ENCODE measurements at places on chromosomes 7 and 10.
A peak's percentile ranks its signal among the peaks of the same experiment; 100 is the strongest.

GRCh38 chr7:47383072-47383471 lies 198.8 kb downstream of the TNS3 start:
- no peak for DNase-seq

GRCh38 chr10:26336979-26337378 lies 101.2 kb upstream of the APBB1IP start:
- no peak for DNase-seq

DNA sequence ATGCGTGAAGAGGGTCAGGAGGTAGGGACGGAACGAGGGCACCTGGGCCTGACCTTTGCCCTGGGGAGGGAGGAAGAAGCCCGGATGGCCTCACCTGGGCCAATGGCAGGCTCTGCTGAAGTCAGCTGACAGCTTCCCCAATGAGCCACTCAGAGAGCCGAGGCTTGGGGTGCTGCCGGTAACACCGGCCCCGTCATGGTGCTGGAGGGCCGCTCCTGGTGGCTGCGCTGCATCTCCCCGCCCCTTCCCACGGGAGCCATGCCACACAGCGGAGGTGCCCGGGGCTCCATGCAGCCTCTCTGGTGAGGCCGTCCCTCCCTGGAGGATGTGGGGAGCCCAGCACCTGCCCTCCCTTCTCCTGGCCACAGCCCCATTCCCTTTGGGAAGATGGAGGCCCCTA lies 17.6 kb upstream of the MICALL2 start:
- no peak for DNase-seq

- DNase-seq = no peak
These were observed 1.3 kb upstream of the TRIM24 start for GRCh38 chr7:138458576-138459412.

GRCh38 chr10:43965033-43965917 lies 316.6 kb upstream of the ZNF32 start:
- DNase-seq = no peak

- DNase-seq = no peak
These were observed 65.7 kb upstream of the TBX20 start for GRCh38 chr7:35319606-35320005.

- no peak for DNase-seq
These were observed 368.9 kb downstream of the SORCS1 start for GRCh38 chr10:106795619-106796018.

DNA sequence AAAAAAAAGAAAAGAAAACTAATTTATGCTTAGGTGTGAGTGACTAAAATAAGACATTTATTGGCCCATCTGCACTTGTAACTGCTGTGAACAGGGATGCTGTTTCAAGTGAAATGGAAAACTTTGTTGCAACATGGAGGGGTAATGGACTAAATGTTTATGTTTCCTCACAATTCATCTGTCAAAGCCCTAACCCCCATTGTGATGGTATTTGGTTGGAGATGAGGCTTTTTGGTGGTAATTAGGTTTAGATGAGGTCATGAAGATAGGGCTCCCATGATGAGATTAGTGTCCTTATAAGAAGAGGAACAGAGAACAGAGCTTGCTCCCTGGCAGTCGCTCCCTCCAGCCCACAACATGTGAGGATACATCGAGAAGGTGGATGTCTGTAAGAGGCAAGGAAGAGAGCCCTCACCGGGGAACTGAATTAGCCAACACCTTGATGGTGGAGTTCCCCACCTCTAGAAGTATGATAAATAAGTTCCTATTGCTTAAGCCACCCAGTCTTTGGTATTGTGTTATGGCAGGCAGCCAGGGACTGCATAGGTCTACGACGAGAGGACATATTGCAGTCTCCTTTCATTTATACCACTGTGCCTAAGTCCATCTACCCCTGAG lies 28.6 kb upstream of the VCL start:
- no peak for DNase-seq

GRCh38 chr7:136030330-136030729 lies 53.2 kb upstream of the MTPN start:
- DNase-seq = no peak

DNA sequence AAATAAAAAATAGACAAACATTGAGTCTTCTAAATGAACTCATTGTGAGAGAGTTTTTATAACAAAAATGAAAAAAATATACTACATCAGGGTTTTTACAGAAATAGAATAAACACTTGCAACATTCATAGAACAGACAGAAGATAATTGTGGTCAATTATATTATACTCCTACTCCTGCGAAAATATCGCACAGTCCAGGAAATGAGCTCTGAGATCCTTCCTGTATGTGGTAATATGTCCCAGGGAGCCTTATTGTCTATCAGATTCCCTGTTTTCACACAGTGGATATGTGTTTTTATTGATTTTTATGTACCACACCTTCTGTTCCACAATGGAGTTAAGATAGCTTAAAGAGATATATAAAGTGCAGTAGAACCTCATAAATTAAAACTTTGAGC lies 27.5 kb upstream of the RELN start:
- DNase-seq = no peak

GRCh38 chr10:22998091-22998490 lies 70.2 kb downstream of the ARMC3 start:
- DNase-seq = no peak

DNA sequence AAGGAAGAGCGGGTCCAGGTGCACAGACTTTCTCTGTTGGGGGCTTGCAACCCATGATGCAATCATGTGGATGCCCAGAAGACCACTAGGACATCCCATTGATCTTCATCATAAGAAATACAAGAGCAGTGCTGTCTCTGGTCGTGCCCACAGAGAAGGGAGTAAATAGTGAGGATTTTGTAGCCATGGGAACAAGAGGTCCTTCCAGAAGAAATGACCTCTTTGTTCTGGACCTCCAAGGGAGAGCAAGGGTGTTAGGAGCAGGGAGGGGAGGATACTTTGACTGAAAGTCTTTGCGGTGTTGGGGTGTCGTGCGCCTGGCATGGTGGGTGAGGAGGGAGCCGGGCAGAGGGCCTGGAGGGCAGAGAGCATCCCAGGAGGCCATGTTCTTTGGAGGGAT lies 55.0 kb upstream of the EN2 start:
- DNase-seq = no peak

DNA sequence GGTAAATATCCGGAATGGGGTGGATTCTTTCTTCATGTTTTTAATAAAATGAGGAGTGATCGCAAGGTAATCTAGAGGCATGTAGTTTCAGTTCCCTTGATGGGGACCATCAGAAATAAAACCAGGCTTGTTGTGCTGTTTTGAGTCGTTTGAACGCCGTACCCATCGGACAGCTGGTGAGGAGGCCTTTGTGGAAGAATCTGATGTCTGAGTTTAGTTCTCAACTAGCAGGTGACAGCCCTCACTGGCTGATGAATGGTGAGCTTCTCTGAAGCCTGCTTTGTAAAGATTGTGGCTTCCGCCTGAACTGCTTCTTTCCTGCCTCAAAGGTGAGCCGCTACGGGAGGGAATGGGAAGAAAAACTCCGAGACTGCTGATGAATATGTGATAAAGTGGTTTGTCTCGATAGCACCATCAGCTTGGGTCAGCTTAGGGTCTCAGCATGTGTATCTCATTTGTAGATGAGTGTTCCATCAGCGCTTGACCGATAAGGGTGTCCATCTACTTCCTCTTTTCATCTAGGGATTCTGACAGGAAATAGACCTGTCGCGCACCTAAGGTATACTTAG lies 977 bp downstream of the TMEM248 start:
- DNase-seq = peak; percentile 24

GRCh38 chr7:141792526-141792925 lies 2.5 kb downstream of the TAS2R5 start:
- no peak for DNase-seq

DNA sequence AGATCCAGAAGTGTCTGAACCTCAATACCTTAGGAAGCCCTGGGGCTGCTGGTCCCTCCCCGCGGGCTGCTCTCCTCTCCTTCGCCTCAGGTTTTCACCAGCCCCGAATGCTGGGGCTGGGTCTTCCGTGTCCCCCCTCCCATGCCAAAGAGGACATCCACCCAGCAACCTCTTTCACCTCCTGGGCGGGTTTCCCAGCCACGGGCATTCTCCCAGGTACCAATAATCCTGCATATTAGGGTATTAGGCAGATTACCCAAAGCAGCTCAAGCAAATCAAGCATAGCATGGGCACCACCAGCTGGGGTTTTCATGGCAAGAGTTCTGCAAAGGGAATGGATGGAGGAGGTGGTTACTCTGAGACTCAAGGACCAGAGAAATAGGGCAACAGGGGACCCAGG lies 224.4 kb downstream of the KCNMA1 start:
- no peak for DNase-seq

- DNase-seq = no peak
These were observed 159.9 kb downstream of the CALCR start for GRCh38 chr7:93414574-93414973.

GRCh38 chr7:121196286-121196685 lies 132.5 kb upstream of the WNT16 start:
- DNase-seq = no peak

GRCh38 chr7:4108951-4109350 lies 573.1 kb upstream of the FOXK1 start:
- DNase-seq = no peak

DNA sequence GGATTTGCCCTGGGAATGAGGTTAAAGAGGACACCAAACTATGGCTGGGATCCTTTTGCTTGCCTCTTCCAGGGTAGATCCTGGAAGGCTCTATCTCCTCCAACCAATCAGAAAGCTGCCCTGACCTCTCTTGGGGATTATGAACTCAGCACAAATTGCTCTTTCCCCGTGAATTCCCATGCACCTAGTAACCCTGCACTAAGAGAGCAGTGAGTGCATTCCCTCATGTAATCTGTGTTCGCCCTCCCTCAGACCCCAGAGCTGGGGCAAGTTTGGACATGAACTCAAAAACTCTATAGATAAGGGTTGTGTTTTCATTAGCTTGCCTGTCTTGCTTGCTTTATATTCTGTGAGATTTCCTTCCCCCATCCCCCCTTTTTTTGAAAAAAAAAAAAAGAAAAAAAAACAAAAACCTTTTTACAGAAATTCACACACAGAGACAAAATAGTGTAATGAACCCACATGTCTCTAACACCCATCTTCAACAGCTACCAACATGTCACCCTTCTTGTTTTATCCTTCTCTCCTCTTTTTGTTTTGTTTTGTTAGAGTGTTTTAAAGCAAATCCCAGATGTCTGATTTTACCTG lies 225.5 kb upstream of the TCF7L2 start:
- no peak for DNase-seq

- no peak for DNase-seq
These were observed 35.5 kb downstream of the GRID1 start for GRCh38 chr10:86330778-86331763.

DNA sequence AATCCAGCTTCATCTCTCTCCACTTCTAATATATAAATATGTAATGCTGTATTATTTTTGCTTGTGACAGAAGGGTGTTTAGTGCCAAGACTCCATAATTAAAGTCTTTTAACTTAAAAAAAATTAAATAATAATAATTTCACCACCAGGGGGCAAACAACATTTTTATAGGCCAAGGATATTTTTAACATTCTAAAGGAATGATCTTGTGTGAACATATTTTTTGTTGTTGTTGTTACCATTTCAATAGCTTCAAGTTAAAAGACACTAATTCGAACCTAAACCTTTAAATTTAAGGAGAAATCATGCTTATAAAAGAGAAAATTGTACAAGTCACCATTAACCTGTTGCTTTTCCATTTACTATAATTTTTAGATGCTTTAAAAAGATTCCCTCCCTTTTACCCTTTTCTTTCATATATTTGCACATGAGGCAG lies 7.5 kb upstream of the DNAJC1 start:
- DNase-seq = no peak

GRCh38 chr10:115432188-115432819 lies 339.1 kb downstream of the ATRNL1 start:
- DNase-seq = no peak

- DNase-seq = no peak
These were observed 260.4 kb downstream of the RELN start for GRCh38 chr7:103729026-103729425.

- no peak for DNase-seq
These were observed 77.1 kb upstream of the TRIL start for GRCh38 chr7:29035044-29035740.

DNA sequence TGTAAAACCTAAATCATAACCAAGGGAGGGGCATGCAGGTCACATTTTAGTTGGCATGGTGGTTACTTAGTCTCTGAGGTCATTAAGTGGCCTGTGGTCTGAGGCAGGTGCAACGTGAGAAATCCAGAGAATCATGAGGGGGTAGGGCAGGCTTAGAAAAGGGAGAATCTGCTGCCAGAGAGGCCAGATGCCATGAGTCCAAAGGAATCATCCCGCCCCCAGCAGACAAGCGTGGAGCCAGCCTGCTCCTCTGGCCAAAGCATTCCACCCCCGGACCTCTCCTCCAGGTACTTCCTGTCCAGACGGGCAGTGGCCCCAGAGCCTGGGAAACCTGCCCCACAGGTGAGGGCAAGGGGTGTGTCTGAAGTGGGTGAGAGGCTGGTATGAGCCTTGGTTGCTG lies 196.4 kb upstream of the ZNF32 start:
- no peak for DNase-seq

DNA sequence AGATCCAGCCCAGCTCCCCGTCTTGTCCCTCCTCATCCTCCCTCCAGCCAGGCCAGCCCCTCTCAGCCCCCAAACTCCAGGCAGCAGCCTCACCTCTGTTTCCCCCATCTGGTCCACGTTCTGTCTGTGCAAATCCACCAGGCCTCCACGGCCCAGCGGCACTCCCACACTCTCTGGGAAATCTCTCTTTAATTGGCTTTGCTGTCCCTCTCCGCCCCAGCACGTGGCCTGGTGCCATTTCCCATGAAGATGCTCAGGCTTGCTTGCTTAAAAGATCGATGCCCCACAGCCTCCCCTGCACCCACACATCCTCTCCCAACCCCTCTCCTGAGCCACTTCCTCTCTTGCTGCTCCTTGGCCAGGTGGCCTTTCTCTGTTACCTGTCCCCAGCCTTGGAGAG lies 39.3 kb downstream of the PRF1 start:
- DNase-seq = no peak

DNA sequence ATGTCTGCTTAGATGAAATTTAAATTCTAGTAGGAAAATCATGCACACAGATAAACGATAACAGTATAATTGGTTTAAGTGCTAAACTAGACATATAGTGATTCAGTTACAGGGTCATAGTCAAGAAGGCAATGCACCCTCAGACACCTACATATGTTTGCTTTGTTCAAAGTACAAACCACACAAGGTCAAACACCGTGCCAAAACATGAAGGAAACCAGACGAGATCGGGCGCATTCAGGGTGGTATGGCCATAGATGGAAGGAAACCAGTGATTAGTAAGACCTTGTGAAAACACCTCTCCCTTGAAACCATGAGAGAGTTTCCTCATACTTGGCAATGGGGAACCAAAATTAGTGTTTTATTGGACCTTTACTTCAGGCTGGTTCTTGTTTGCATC lies 906.9 kb downstream of the PCDH15 start:
- no peak for DNase-seq

- peak; percentile 9 for DNase-seq
These were observed 61.4 kb upstream of the GPR158 start for GRCh38 chr10:25113191-25114035.

DNA sequence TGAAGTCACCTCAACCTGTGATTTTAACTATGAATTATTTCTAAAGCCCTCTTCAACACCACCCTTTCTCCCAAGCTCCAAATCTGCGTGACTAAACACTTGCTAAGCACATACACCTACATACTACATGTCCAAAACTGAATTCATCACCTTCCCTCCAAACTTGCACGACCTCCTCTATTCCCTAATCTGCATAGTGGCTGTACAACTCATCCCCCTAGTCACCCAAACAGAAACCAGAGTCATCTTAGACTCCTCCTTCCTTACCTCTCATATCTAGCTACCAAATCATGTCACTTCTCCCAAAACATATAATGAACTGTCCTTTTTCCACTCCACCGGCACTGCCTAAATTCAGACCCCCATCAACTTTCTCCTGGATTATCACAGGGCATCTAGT lies 16.2 kb downstream of the ARHGAP21 start:
- DNase-seq = no peak
